ENCODE measurements at places on chromosomes 2 and 18.

DNA sequence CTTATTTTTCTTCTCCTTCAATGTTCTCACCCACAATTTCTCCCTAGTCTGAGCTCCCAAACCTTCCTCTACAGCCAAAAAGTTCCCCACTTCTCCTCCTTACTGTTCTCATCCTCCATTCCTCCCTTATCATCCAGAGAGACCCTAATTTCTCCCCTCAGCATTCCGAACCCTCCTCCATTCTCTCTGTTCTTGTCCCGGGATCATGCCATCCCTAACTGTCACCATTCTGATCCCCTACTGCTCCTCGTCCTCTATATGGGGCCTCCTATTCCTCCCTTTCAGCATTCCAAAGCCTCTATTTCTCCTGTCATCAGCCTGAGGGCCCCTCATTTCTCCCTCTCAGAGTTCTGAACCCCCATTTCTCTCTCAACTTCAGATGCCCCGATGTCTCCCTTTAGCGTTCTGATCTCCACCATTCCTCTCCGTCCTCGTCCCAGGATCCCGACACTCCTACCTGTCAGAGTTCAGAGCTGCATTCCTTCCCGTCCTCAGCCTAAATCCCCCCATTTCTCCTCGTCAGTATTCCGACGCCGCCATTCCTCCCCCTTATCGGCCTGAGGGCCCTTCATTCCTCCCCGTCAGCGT is 522 bp downstream of the MBD1 start:
- DNase-seq = no peak

DNA sequence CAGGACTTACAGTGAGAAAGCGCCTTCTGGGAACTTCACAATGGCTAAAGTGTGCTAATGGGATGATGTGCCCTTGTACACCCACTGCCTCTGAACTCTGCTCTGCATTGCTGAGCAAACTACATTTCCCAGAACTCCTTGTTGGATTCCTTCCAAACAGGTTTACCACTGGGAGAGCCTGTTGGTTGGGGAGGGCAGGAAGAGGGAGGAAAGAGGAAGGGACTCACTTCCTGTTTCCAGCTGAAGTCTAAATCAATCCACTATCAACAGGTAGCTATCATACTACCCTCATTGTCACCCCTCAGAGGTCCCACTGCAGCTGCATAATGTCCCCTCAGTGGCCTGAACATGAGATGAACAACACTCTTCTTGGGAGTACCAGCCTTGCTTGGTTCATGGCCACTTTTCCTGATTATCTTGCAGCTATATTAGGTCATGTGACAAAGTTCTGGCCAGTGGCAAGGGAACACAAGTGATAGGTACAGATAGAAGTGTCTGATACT is 109.7 kb downstream of the MSH2 start:
- no peak for DNase-seq

DNA sequence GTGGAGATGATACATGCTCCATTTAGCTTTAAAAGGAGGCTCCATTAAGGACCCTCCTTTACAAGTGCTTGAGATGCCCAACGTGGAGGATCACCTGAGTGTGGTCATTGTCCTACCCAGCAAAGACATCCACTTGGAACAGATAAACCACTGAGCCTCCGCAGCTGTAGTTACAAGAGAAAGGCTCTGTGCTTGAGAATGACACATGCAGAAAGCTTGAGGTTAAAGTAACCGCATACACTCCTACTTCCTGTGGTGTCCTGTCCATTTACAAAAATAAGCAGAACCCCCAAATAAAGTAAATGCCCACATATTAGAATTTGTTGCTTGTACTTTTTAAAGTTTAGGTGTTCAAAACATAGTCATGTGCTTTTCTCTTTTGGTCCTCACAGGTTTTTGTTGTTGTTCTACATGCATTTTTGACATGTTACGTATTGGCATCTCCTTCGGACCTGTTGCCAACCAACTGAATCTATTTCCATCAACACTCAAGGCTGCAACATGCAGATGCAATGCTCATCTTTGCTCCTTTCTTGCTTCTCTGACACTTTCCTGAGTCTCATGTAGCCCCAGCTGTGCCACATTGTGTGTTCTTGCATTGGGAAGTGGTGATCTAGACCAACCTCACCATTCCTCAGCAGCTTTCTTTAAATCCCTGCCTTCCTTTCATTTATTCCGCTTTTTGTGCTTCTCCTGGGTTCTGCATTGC is 56.0 kb downstream of the SERPINB7 start:
- DNase-seq = no peak

DNA sequence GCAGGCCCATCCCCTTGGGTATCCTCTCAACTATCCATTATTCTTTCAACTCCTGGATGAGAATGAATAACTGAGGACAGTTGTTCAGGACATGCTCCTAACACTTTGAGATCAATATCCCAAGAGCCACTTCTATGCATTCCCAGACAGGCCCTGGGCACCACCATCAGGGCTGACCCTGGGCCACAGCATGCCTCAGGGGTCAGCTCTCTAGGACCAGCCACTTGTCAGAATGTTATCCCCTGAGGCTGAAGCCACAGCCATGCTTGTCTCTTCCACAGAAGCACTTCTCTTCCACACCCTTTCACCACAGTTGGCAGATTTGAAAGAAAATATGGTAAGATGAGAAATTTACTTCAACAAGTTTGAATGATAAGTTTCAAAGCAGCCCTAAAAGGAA is 28.7 kb downstream of the SLC14A1 start:
- no peak for DNase-seq

DNA sequence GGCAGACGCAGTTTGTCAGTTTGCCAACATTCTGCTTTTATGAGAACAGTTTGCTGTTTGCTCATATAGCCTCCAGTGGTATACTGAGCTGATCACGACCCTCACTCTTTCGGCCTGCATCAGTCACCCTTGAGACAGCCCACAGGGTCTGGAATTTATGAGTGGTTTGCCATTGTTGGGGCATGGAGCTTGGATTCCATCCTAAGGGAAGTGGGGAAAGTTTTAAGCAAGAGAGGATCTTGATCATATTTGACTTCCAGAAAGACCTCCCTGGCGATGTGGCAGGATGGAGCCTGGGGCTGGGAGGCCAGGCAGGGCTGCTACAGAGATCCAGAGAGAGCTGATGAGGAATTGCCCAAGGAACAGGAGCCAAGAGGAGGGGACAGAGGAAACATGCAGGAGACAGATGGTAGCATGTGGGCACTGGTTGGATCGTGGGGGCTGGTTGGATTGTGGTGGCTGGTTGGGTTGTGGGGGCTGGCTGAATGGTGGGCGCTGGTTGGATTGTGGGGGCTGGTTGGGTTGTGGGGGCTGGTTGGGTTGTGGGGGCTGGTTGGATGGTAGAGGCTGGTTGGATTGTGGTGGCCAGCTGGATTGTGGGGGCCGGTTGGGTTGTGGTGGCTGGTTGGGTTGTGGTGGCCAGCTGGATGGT is 27.3 kb upstream of the GPR17 start:
- DNase-seq = no peak

GRCh38 chr2:190696792-190697398 is 48.0 kb downstream of the NAB1 start:
- no peak for DNase-seq

DNA sequence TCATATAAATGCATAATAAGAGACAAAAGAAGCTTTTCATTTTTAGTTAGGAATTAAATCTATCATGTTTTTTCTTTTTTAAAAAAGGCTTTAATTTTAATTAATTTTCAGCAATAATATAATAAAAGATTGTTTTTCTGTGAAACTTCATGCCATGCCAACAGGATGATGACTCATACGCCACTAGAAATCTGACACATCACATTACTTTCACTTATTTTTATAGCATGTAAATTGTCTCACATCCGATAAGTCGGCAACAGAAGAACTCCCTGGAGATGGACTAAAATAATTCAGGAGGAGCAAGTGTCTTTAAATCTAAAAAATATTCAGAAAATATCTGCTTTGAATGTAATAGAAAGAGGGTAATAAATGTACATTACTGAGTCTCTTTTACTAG is 1024.2 kb upstream of the ACVR2A start:
- DNase-seq = no peak

DNA sequence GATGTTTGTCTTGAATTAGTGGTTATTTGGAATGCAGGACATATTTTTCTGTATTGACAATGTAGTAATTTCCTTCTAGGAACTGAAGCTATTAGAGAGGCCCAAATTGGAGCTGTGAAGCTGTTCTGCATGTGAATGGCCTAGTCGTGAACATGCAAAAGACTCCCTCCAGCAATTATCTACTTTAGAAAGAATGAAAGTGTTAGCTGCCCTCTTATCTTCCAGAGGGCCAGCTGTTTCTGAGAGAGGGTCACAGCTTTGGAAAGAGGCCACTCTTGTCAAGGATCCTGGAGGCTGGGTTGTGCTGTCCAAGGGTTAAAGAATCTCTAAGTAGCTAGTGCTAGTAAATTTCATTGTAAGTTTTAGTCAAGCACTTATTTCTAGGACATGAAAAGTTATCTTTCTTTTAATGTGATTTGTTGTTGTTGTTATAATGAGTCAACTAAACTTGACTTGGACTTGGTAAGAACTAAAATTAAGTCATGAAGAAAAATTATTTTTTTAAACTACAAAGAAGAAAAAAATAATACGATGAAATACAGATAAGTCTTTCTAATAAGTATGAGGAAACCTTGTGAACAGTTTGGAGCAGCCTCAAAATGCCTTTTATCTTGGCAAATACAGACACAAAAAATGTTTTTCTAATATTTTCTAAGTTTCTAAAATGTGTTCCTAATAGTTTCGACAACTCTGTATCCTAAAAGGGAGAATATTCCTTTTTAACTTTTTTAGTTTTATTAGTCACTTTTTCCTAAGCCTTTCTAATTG is 36.8 kb downstream of the DPP4 start:
- DNase-seq = no peak

- no peak for DNase-seq
These were observed 4.6 kb upstream of the ST8SIA3 start for GRCh38 chr18:57347784-57348183.

Measured in omental fat pad (tissue), 4 donors.